ENCODE measurements at places on chromosomes 11 and 22.

DNA sequence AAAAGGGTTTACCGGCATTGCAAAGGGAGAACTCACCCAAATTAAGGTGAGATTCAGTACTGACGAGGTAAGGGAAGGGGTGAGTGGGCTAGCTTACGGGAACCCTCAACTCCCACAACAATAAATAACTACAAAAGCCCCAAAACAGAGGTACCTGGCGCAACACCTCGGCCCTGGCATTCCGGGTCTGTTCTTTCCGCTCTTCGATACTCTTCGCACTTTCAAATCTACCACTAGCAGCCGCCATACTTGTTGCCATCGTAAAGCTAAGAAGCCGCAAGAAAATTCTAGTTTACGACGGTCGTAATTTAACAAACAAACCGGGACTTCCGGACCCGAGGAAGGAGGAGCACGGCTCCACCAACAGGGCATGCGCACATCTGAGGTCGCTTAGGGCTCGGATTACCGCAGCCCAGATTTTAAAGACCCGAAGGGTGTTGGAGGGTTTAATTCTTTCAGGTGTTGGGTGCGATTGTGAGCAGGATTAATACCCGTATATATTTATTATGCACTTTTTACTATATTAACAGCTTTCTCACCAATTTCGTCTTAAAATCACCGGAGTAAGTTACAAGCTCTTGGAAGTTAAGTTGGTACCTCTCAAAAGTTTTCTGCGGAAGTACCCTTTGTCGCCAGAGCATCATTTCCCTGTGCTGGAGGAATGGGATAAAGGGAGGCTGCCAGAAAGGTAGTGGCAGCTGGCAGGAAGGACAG is at the start of gene CWF19L2:
Gene CWF19L2 (minus strand): TSS at position 268 of the 714 bp plus-strand sequence. CDS start 9 bp downstream, at position 259.
- DNase-seq, result peak; percentile 59

GRCh38 chr22:19223617-19224016 is 45.1 kb upstream of the SLC25A1 start:
- DNase-seq, result no peak

GRCh38 chr11:77129842-77130756 is 2.1 kb downstream of the MYO7A start:
- DNase-seq, result no peak

- DNase-seq, result no peak
Observed at GRCh38 chr11:34451053-34451452, 12.3 kb downstream of the CAT start.

DNA sequence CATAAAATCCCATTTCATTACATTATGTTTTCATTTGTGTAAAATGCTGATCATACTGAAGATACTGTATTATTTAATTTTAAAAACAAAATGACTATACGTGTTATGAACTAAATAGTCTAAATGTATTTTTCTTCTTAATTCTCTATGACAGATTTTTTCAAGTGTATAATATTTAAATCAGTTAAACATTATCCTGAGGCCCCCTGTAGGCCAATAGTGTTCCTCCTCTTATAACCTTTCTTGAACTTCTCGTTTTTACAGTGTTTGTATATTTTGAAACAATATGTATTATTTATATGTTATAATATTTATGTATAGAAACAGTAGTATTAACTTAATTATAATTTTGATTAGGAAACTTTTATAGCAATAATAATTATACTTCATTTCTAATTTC is 151.1 kb upstream of the CHORDC1 start:
- no peak for DNase-seq

DNA sequence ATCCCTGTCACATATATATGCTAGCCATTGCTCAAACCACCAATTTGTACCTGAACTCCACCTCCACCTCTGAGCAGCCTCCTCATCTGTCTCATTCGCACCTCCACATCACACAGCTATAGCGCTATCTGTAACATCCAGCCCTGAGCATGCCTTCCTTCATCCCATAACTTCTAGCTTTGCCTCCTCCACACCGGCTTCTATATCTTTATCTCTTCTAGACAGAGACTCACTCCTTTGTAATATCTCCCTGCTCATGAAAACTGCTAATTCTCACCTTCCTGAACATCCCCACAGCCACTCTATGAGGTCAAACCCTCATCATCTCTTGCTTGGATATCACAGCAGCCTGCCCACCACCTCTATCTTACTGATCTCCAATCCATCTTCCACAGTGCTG is 5.9 kb downstream of the SIAE start:
- no peak for DNase-seq

GRCh38 chr11:33965032-33965431 is 73.2 kb upstream of the LMO2 start:
- no peak for DNase-seq

GRCh38 chr11:119103793-119104192 is 2.1 kb upstream of the DPAGT1 start:
- no peak for DNase-seq

Measured in activated CD8-positive, alpha-beta memory T cell treated with anti-CD3 and anti-CD28 coated beads for 48 hours (primary cell).